HFF-Myc (cell line): ENCODE measurements at places on chromosomes 6 and 20.

- DNase-seq = no peak
Measured at GRCh38 chr20:25738198-25738597, 41.5 kb upstream of the ZNF337 start.

DNA sequence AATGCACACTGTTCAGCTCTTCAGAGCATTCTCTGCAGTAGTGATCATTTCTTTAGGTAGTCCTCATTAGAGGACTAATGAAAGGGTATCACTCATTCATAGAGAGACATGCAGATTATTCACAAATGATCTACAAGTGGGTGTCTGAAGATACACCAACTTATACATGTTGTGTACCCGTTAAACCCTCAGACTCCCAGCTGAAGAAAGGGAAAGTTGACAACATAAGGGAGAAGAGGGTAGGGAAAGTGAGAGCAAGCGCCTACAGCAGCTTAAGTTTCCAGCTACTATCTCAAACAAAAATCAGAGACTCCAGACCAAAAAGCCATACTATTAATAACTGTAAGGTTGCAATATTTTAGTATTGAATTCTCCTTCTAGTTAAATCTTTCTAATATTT is 37.1 kb downstream of the FAXC start:
- DNase-seq = no peak

DNA sequence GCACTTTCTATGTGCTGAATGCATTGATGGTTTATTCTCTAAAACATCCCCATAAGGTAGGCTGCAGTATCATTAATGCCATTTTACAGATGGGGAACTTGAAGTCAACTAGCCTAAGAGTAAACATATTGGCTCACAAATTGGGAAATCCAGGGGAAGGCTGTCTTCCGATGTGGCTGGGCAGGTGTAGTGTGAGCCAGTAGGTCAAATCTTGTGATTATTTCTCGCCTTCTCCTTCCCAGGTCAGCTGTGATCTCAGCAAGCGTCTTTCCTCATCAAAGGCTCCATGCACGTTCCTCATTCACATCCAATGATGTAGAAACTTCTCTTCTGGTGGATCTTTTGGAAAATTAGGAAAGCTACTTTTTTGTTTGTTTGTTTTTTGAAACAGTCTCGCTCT is 94.1 kb upstream of the SHLD1 start:
- no peak for DNase-seq

GRCh38 chr20:1327241-1327653 is 1.7 kb downstream of the SDCBP2 start:
- DNase-seq = no peak

GRCh38 chr6:147711476-147711875 is 203.0 kb downstream of the SAMD5 start:
- DNase-seq = no peak
